ENCODE measurements at places on chromosomes 16 and 17.

- no peak for DNase-seq
Measured at GRCh38 chr17:50589095-50589705, 28.7 kb downstream of the CACNA1G start.

DNA sequence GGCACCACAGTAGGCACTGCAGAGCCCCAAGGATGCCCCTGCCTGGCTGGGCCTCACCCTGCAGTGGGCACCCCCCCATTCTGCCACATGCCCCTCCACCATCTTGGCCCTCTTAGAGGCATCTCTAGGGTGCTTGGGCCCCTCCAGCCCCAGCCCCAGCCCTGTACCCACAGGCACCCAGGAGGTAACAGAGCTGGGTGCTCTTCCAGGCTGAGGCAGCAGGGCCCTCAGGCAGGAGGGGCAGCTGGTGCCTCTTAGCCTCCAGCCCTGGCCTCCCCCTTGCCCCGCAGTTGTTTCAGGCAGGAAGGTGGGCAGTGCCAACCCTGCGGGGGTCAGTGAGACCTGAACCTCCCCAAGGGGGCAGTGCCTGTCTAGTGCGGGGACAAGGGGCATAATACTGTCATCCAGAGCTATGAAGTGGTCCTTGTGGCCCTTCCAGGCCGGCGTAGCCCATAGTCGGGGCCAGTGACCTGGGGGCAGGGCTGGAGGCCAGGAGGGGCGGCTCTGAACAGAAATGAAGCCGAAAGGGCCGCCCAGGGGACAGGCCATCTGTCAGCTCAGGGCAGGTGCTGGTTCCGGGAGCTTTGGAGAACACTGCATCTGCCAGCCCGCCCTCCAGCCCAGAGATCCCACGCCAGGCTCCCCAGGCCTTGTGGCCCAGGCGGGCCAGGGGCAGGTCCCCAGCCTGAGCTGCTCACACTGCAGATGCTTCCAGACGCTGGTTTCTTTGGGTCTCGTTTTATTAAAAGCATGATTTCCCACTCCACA lies 4.9 kb upstream of the AATK start:
- no peak for DNase-seq

DNA sequence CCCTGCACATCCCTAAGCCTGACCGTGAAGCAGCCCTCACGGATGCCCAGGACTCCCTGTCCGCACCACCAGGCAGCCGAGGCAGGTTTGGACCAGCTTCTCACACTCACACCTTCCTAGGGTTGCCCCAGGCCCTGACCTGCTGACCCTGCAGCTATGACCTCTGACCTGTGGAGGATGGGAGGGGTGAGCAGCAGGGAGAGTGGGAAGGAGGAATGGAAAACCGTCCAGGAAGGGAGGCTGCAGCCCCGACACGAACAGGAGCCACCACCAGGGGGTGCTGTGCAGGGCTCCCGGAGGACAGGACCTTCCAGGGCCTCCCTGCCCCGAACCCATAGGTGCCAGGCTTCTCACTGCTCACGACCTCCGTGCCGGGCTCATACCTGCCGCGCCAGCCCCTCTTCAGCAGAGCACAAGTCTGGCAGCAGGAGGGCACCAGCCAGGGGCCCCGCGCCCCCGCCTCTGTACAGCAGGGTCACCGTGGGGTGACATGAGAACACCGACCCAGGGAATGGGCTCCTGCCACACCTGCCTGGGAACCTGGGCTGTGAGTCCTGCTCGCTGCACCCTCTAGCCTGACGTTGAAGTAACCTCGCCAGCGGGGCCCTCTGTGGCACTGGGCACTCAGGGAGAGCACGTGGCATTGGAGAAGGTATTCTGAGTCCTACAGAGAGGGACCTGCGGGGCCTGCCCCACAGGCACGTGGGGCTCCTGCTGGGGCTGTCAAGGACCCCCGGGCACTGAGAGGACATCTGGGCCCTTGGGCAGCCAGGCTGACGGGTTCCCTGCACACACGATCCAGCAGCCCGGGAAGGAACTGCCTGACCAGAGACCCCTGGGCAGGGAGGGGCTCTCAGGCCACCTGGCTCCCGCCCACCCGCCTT lies 37.6 kb downstream of the CTU2 start:
- DNase-seq: no peak

- no peak for DNase-seq
Measured at GRCh38 chr17:34443619-34444469, 80.8 kb upstream of the CCL1 start.

- DNase-seq: no peak
Measured at GRCh38 chr17:38867968-38868816, 1.7 kb upstream of the LASP1 start.

DNA sequence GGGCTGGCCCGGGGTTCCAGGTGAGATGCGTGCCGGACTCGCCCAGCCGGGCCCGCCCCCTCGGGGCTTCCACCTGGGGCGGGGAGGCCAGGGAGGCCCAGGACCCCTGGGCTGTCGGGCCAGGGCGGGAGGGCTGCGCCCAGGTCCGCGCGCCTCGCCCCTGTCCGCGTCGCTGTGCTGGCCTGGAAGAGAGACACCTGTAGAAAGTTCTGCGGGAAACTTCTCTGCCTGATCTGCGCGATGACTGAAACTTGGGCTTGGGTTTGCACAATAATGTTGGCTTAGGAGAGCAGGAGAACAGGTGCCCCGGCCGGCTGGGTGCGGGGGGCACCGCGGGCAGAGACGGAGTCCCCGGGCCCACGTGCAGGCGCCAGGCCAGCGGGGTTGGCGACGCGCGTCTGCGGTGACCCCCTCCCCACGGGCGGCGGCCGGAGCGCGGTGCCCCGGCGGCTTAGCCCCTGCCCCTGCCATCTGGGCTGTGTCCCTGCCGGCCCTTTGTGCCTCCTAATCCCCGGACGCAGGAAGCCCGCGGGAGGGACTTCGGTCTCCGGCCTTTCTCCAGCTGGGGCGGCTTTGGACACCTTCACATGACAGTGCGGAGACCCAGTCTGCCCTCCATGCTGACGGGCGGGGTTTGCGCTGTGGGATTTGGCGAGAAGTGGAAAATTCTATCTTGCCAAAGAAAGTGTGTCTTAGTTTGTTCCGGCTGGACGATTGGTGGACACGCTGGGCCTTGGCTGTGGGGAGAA lies 483 bp downstream of the LLGL2 start:
- DNase-seq: no peak

- no peak for DNase-seq
Measured at GRCh38 chr16:76970087-76970744, 220.8 kb upstream of the MON1B start.

DNA sequence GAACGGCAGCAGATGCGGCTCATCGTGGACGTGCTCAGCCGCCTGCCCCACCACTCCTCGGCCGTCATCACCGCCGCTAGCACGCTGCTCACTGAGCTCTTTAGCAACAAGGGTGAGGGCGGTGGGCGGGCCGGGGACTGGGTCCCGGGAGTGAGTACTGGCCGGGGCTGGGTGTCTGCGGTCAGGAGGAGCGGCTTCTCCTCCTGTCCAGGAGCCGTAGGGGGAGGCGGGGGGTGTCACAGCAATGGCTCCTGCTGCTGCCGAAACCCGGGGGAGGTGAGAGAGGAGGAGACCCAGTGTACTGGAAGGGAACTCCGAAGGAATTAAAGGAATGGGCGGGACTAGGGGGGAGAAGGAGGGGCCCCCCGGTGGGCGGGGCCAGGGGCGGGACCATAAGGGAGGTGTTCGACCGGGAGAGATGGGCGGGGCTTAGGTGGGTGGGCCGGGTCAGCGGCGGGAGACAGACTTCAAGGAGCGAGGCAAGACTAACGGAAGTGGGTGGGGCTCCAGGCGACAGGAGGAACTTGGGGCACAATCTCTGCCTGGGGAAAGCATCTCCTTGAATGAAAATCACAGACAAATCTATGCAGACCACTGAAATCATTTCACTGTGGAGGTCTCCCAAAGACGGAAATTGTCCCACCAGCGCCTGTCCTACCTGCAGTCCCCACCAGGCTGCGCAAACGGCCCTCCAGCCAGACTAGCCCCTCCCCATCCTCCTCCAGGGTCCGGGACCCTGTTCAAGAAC lies 2.4 kb downstream of the NAGS start:
- DNase-seq: no peak

GRCh38 chr17:784143-784542 lies 2.0 kb downstream of the MRM3 start:
- no peak for DNase-seq

GRCh38 chr16:19294156-19294649 lies 8.7 kb downstream of the CLEC19A start:
- DNase-seq: no peak

GRCh38 chr17:60535382-60536279 lies 9.6 kb upstream of the APPBP2 start:
- no peak for DNase-seq

GRCh38 chr16:77599793-77600415 lies 122.4 kb upstream of the NUDT7 start:
- DNase-seq: no peak

GRCh38 chr17:58590377-58590776 lies 75.9 kb upstream of the MTMR4 start:
- no peak for DNase-seq

GRCh38 chr16:86338403-86339115 lies 171.8 kb upstream of the FOXF1 start:
- DNase-seq: no peak

DNA sequence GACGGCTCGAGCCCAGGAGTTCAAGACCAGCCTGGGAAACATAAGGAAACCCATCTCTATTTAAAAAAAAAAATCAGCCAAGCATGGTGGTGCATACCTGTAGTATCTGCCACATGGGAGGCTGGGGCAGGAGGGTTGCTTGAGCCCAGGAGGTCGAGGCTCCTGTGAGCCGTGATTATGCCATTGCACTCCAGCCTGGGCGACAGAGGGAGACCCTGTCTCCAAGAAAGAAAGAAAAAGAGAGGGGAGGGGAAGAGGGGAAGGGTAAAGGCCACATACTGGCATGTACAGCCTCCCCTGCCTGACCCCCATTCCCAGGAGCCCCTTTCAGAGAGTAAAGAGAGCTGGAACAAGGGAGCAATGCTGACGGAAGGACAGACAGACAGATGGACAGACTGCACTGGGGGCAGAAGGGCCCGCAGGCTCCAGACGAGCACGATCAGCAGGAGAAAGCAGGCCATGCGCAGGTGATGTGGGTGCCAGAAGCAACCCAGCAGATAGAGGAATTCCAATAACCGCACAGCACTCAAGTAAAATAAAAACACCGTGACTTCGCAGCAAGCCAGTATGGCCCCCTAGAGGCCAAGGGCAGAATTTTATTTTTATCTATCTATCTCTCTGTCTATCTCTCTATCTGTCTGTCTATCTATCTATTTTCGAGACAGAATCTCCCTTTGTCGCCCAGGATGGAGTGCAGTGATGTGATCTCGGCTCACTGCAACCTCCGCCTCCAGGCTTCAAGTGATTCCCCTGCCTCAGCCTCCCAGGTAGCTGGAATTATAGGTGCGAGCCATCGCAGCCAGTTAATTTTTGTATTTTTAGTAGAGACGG lies 27.1 kb upstream of the SNN start:
- no peak for DNase-seq

DNA sequence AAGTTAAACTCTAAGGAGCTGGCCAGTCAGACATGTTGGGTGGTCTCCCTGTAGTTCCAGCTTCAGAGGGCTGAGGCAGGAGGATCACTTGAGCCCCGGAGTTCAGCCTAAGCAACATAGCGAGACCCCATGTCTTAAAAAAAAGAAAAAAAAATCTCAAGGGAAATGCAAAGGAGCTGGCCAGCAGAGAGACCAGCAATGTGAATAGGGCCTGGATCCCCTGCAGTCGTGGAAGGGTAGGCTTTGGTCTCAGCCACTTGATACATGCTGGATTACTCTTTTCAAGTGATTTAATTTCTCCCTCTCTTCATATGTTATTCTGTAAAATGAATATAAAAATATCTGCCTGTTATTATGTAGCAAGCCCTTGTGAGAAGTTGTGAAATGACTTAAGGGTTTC lies 207.7 kb downstream of the SPECC1 start:
- DNase-seq: no peak

DNA sequence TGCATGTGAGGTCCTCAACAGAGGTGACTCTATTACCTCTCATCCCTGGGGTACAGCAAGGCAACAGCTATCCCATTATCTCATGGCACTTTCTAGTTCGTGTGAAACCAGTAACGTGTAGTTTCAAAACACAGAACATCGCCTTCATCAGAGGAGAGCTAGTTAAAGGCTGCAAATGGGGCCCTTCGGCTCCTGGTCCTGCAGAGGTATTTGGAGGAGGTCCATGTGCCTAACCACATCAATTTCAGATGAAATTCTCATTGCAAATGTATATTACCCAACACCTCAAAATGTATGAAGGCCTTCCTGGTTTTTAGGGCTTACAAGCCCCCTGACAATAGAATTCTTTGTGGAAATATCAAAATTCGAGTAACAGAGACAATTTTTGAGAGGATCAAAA lies 95.7 kb upstream of the PSMD7 start:
- no peak for DNase-seq

DNA sequence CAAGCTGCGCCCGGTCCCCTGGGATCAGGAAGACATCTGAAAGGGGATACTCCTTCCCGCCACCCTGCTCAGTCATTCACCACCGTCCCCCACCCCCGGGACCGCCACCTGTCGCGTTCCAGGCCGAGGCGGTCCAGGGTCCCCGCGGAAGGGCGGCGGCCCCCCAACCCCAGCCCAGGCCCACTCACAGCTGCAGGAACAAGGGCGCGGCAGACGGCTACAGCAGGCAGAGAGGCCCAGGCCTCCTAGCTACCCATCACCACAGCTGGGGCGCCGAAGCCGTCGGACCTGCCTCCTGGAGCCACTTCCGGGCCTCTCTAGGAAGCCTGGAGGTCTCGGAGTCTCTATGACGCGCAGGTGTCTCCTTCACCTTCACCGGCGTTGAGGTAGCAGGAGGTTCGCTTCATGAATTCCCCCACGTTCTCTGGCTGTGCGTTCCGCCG lies at the start of gene SDR42E1:
TSS of gene SDR42E1 (minus strand) at position 272 of the 443 bp plus-strand sequence. CDS start 10,612 bp downstream, outside the sequence.
- no peak for DNase-seq

DNA sequence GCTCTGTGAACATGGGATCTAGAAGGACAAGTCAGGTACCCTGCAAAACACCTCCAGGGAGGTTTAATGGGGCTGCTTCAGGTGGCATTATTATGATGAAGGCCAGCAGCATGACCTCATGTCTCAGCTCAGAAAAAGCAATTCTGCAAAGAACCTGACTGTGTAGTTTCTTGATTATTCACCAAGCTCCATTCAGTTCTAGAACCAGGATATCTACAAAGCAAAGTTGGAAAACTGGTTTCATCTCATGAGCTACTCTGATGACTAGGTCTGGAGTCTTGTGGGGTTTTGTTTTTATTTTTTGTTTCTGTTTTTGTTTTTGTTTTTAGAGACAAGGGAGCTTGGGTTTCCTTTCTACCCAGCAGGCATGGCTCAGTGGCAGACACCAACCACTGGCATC lies 19.0 kb upstream of the LRRC37A3 start:
- DNase-seq: no peak

- DNase-seq: no peak
Measured at GRCh38 chr16:84423416-84423837, 55.1 kb downstream of the ATP2C2 start.

GRCh38 chr17:66829386-66829864 lies 5.5 kb upstream of the CACNG5 start:
- no peak for DNase-seq

GRCh38 chr16:83315271-83315670 lies 492.5 kb upstream of the HSBP1 start:
- no peak for DNase-seq

Data from cortex of kidney (tissue), 1 donor.